ENCODE measurements at places on chromosomes 5 and 9. TPM values are rescaled to one million over a fixed set of nuclear protein-coding genes. Genes with fewer than 3 reads are reported as not detected.

- no peak overlapping the region for H3K4me3 ChIP-seq
- no peaks in the 10 kb centered on the region for H3K4me1 ChIP-seq
- H3K27ac ChIP-seq = no peak overlapping the region
- no peak for DNase-seq
- H3K36me3 ChIP-seq = no peaks in the 10 kb centered on the region
- no peaks in the 10 kb centered on the region for H3K27me3 ChIP-seq
Measured at GRCh38 chr5:31645420-31646081, 6.6 kb downstream of the PDZD2 start.

GRCh38 chr9:11500780-11501179, 888.0 kb upstream of the PTPRD start:
- H3K4me3 ChIP-seq = no peak overlapping the region
- no peaks in the 10 kb centered on the region for H3K36me3 ChIP-seq

- DNase-seq = no peak
- H3K27me3 ChIP-seq = no peaks in the 10 kb centered on the region
- no peaks in the 10 kb centered on the region for H3K4me1 ChIP-seq
- no peak overlapping the region for H3K27ac ChIP-seq
Measured at GRCh38 chr5:93100976-93101375, 480.0 kb downstream of the NR2F1-AS1 start.

Gene GFI1B
- total RNA-seq = 0.90 TPM

- no peaks in the 10 kb centered on the region for H3K36me3 ChIP-seq
- H3K27ac ChIP-seq = no peak overlapping the region
- no peaks in the 10 kb centered on the region for H3K4me1 ChIP-seq
- H3K4me3 ChIP-seq = no peak overlapping the region
- DNase-seq = no peak
- no peaks in the 10 kb centered on the region for H3K27me3 ChIP-seq
Measured at GRCh38 chr5:11177999-11178711, 417.1 kb upstream of the DAP start.

DNA sequence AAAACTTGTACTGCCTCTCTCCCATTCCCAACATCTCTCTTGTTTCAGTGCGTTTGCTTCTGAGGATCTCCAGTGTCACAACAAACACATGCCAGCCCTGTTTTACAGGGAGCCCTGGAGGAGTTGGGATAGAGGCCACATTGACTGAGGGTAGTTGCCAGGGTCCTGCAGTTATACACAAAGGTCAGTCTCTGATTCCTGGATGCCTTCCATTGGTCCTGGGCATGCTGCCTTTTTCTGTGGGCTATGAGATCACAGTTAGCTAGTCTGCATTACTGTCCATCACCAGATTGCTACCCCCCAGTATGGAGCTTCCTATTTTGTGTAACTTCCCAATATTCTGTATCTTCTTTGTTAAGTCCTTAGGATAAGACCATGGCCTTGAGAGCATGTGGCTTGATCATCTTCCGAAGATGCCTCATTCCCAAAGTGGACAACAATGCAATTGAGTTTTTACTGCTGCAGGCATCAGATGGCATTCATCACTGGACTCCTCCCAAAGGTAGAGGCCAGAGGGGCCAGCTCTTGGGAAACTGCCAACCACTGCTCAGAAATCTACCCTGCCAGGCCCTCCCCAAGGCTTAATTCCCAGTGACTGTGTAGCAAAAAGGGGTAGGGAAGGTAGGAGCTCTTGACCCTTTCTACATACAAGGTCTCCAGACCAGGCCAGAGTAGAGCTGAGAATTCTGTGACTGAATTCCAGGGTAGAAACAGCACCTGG, 9.5 kb downstream of the NUDT2 start:
- no peak overlapping the region for H3K4me3 ChIP-seq
- no peaks in the 10 kb centered on the region for H3K4me1 ChIP-seq
- no peak overlapping the region for H3K27ac ChIP-seq
- H3K36me3 ChIP-seq = peaks cover 59% of the 10 kb centered on the region
- H3K27me3 ChIP-seq = no peaks in the 10 kb centered on the region

- no peaks in the 10 kb centered on the region for H3K27me3 ChIP-seq
- no peaks in the 10 kb centered on the region for H3K4me1 ChIP-seq
- no peak for DNase-seq
- H3K36me3 ChIP-seq = no peaks in the 10 kb centered on the region
- H3K27ac ChIP-seq = no peak overlapping the region
- no peak overlapping the region for H3K4me3 ChIP-seq
Measured at GRCh38 chr9:101247297-101247696, 137.5 kb downstream of the BAAT start.

GRCh38 chr5:107538805-107539445, 131.8 kb downstream of the EFNA5 start:
- H3K4me1 ChIP-seq = peaks cover 6% of the 10 kb centered on the region
- no peaks in the 10 kb centered on the region for H3K36me3 ChIP-seq
- no peak overlapping the region for H3K27ac ChIP-seq

DNA sequence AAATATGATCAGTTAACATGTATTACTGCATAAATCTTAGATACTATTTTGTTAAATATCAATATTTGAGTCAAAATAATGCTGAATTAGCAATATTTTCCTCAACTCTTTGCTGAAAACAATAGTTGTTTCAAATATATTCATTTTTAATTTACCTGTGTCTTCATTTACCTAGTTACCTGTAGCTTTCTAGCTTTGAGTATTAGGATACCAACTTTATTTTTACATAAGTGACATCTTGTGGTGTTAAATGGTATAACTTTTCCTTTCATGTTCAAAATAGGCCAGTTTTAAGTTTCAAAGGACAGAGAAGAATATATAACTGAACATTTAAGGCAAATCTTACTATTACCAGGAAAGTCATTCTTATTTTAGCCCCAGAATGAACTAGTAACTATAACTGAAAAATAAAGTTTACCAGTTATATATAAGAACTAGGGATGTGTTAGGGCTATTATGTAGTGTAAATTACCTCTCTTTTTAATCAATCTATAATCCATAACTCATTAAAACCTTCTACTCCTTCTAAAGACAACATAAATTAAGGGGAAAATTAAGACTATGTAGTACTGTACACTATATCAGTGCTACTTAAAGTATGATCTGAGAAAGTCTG, 25.3 kb downstream of the AP3B1 start:
- no peaks in the 10 kb centered on the region for H3K27me3 ChIP-seq
- H3K4me3 ChIP-seq = no peak overlapping the region
- no peaks in the 10 kb centered on the region for H3K36me3 ChIP-seq
- H3K27ac ChIP-seq = no peak overlapping the region
- peaks cover 13% of the 10 kb centered on the region for H3K4me1 ChIP-seq

- H3K27me3 ChIP-seq = peaks cover 9% of the 10 kb centered on the region
- H3K4me3 ChIP-seq = no peak overlapping the region
- no peak overlapping the region for H3K27ac ChIP-seq
- H3K4me1 ChIP-seq = no peaks in the 10 kb centered on the region
- no peak for DNase-seq
Measured at GRCh38 chr5:79831381-79832309, 142.0 kb downstream of the CMYA5 start.

GRCh38 chr9:130589754-130590153, 10.4 kb downstream of the FUBP3 start:
- H3K36me3 ChIP-seq = peaks cover 5% of the 10 kb centered on the region
- no peak overlapping the region for H3K4me3 ChIP-seq
- no peaks in the 10 kb centered on the region for H3K4me1 ChIP-seq

GRCh38 chr9:116466271-116467235, 220.6 kb upstream of the TRIM32 start:
- H3K36me3 ChIP-seq = no peaks in the 10 kb centered on the region
- DNase-seq = no peak
- no peak overlapping the region for H3K27ac ChIP-seq
- H3K27me3 ChIP-seq = no peaks in the 10 kb centered on the region

Gene SLC36A3
- total RNA-seq = not detected

- H3K27me3 ChIP-seq = no peaks in the 10 kb centered on the region
- H3K27ac ChIP-seq = no peak overlapping the region
- no peaks in the 10 kb centered on the region for H3K4me1 ChIP-seq
- no peaks in the 10 kb centered on the region for H3K36me3 ChIP-seq
Measured at GRCh38 chr9:93200449-93200742, 16.5 kb downstream of the WNK2 start.

DNA sequence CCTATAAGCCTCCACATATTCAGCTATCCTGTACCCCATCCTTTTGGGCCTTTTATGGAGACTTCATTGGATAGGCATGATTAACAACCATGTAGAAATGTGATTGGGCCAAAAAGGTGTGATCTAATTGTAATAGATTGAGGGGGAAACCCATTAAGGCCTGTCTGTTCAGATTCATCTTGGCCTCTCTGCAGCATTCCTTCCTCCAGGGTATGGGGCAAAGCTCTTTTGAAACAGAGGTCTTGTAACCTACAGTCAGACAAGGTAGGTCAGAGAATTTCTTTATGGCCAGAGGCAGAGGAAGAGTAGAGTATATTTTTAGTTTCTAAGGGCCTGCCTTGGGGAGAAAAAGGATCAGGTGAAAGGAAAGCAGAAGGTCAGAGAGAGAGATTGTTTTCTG, 98.5 kb downstream of the INVS start:
- H3K4me3 ChIP-seq = no peak overlapping the region
- no peaks in the 10 kb centered on the region for H3K27me3 ChIP-seq
- no peak overlapping the region for H3K27ac ChIP-seq
- no peak for DNase-seq
- H3K36me3 ChIP-seq = no peaks in the 10 kb centered on the region
- no peaks in the 10 kb centered on the region for H3K4me1 ChIP-seq

GRCh38 chr9:95127249-95128176, 190.0 kb downstream of the FANCC start:
- peaks cover 11% of the 10 kb centered on the region for H3K4me1 ChIP-seq
- no peak overlapping the region for H3K4me3 ChIP-seq
- no peak overlapping the region for H3K27ac ChIP-seq

DNA sequence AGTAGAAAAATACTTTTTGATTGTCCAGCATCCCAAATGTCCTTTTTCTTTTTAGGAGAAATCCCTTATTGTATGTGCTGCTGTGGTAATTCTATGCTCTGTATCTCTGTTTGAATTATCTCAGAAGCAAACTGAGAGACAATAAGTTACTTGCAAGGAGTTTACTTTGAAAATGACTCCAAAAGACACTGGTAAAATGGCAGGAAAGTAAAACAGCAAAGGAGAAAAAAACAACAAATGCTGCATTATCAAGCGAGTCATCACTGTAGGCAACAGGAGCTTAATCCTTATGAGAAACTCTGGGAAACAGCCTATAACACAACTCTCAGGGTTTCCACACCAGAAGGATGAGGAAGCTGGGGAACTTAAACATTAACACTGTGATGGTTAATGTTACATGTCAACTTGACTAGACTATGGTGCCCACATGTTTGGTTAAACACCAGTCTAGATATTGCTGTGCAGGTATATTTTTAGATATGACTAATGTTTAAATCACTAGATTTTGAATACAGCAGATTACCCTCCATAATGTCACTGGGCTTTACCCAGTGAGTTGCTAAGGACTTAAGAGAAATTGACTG, 92.6 kb upstream of the GAS1 start:
- DNase-seq = no peak
- H3K4me1 ChIP-seq = no peaks in the 10 kb centered on the region
- no peaks in the 10 kb centered on the region for H3K36me3 ChIP-seq
- H3K27me3 ChIP-seq = no peaks in the 10 kb centered on the region
- H3K4me3 ChIP-seq = no peak overlapping the region

DNA sequence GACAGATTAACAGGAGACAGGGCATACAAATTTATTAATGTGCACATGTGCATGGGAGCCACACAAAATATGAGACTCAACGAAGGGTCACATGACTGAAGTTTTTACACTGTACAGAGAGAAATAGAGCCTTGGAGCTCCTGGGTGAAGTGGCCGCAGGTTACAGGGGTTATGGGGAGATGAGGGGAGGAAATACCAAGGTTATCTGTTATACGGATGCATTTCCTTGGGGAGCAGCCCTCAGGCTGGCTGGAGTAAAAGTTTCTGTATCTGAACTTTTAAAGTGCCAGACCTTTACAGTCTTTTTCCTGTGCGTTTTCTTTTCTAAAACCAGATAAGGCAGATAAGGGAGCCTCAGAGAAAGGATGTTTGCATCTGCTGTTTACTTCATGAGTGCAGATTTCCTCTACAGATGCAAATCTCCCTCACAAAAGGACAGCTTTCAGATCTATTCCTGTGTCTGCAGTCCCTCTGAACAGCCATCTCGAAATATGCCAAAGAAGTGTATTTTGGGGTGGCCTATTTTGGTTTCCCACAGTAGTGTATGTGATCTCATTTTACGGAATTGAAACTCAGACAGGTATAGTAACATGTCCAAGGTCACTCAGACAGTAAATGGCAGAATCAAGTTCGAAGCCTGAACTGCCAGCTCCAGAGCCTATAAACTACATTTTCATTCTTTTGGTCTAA, 139.3 kb upstream of the FBXL17 start:
- H3K27ac ChIP-seq = no peak overlapping the region
- H3K4me1 ChIP-seq = no peaks in the 10 kb centered on the region
- no peaks in the 10 kb centered on the region for H3K27me3 ChIP-seq
- no peak for DNase-seq
- no peaks in the 10 kb centered on the region for H3K36me3 ChIP-seq

- H3K4me3 ChIP-seq = no peak overlapping the region
- H3K27ac ChIP-seq = no peak overlapping the region
- no peak for DNase-seq
- no peaks in the 10 kb centered on the region for H3K36me3 ChIP-seq
Measured at GRCh38 chr9:78958892-78959291, 612.9 kb upstream of the TLE4 start.

Gene GBGT1
- total RNA-seq = 45.1 TPM

Gene HSD17B4
- 351 TPM for total RNA-seq
